Body of pancreas (tissue), 4 donors: ENCODE measurements at places on chromosomes 2 and 18. TPM values are rescaled to one million over a fixed set of nuclear protein-coding genes. Genes with fewer than 3 reads are reported as not detected.

DNA sequence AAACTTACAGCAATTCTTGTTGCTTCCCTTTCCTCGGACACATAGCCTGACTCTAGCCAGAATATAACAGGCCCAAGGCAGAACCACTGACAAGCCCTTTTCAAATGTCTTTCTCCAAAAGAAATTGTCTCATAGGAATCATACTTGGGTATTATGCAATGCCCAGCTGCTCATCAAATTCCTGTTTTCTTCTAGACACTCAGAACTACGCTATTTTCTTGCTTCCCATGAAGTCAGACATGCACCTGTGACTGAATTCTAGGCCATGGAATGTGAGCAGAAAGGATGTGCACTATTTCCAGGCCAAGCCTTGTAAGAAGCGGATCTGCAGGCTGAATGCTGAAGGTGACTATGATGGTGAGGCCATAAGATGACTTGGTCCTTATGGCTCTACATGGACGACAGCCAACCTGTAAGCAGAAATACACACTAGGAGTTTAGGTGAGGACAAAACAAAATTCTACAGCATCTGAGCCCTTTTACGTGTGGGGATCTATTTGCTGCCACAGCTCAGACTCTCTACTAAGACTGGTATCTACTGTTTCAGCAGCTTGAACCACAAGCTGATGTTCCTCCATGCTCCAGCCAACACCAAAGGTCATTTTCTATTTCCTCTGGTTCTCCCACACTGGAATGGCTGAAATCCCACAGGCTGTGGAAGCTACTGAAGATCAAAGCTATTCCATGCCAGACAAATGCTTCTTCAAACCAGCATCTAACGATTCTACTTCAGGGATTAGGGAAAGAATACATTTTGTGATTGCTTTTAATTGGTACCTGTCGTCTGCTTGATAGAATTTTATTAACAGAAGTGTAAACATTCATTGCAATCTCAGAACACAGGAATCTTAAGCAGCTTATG lies 378.7 kb downstream of the RBM43 start:
- DNase-seq: no peak

DNA sequence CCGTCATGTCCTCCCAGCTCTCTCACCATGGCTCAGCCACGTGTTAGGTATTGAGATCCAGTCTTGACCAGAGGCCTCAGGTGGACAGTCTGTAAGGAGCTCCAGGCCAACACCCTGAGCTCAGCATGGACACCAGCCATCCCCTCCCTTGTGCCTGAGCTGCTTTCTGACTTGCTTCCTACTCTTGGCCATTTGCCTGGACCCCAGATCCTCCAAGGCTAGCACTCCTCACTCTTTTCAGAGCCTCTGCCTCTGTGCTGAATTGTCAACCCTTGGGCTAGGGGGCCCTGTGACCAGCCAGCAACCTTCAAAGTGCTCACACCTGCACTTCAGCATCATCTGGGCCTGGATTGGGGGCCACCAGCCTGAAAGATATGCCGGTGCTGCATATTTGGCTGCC lies 46.6 kb downstream of the PAX8 start:
- DNase-seq: no peak

LYPD6 gene
- total RNA-seq: 0.99 TPM

GRCh38 chr18:41899535-41899934 lies 55.5 kb upstream of the PIK3C3 start:
- no peak for DNase-seq

- DNase-seq: no peak
Observed at GRCh38 chr2:85453571-85453970, 35.1 kb downstream of the SH2D6 start.

- DNase-seq: peak; percentile 30
Observed at GRCh38 chr2:147463881-147464520, 380.8 kb upstream of the ACVR2A start.
